Aorta (tissue), 5 donors: ENCODE measurements at places on chromosomes 1 and 21. TPM values are rescaled to one million over a fixed set of nuclear protein-coding genes. Genes with fewer than 3 reads are reported as not detected.

PROK1 gene
- total RNA-seq, result 0.27 TPM

SLC2A5 gene
- total RNA-seq, result 17.5 TPM

TNFRSF25 gene
- total RNA-seq, result 34.6 TPM

ROR1 gene
- total RNA-seq, result 30.9 TPM

DNA sequence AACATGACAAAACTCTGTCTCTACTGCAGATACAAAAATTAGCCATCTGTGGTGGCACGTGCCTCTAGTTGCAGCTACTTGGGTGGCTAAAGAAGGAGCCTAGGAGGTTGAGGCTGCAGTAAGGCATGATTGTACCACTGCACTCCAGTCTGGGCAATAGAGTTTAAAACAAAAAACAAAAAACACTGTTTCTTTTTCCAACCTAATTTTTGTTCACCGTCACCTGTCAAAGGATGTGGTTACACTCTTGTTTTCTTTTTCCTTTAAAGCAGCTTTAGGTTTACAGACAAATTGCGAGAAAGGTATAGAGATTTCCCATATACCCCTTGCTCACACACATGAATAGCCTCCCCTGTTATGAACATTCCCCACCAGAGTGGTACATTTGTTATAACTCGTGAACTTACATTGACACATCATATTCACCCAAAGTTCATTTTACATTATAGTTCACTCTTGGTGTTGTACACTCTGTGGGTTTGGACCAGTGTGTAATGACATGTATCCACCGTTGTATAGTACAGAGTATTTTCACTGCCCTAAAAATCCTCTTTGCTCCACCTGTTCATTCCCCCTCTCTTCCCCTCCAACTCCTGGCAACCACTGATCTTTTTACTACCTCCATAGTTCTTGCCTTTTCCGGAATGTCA lies 26.2 kb downstream of the SMG7 start:
- no peak for DNase-seq

GRCh38 chr1:197181982-197182381 lies 35.5 kb upstream of the ASPM start:
- DNase-seq, result no peak

GRCh38 chr1:209590405-209590804 lies 6.9 kb downstream of the CAMK1G start:
- DNase-seq, result no peak

DNA sequence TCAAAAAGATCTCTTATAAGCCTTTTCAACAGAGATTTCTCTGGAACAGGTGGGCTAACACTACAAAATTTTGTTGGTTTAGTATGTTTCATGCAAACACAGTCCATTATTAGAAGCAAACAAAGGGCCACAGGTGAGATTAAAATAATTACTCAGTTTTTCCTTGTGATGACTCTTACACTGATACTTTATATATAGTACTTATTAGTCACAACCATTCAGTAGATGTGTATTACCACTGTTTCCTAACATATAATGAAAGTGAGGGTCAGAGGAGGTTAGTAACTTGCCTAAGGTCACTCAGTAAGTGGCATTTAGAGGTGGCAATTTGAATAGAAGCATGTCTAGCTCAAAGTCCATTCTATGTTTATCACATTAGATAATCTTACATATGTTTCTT lies 44.2 kb downstream of the CYYR1 start:
- DNase-seq, result no peak

GRCh38 chr1:228148196-228148861 lies 1.4 kb upstream of the GJC2 start:
- DNase-seq, result peak; percentile 40

- DNase-seq, result no peak
These were observed 160.5 kb downstream of the LTN1 start for GRCh38 chr21:28832013-28832714.
